ENCODE measurements at places on chromosomes 7 and 10. TPM values are rescaled to one million over a fixed set of nuclear protein-coding genes. Genes with fewer than 3 reads are reported as not detected.

GALNT17 gene
- not detected for total RNA-seq

CDH23 gene
- total RNA-seq, result not detected

ACHE gene
- not detected for total RNA-seq

NFE2L3 gene
- 88.0 TPM for total RNA-seq

GRID2IP gene
- total RNA-seq, result not detected

HDAC9 gene
- 21.5 TPM for total RNA-seq

OR2A42 gene
- total RNA-seq, result not detected

All from Caki2 (cell line).